CD4-positive, CD25-positive, alpha-beta regulatory T cell (primary cell): ENCODE measurements at places on chromosomes 5 and 9. TPM values are rescaled to one million over a fixed set of nuclear protein-coding genes. Genes with fewer than 3 reads are reported as not detected.

- H3K27me3 ChIP-seq: no peaks in the 10 kb centered on the region
- H3K36me3 ChIP-seq: peaks cover 11% of the 10 kb centered on the region
- H3K4me3 ChIP-seq: no peak overlapping the region
- no peak for DNase-seq
- H3K27ac ChIP-seq: no peak overlapping the region
These were observed 1.5 kb downstream of the LTC4S start for GRCh38 chr5:179795049-179795862.

GRCh38 chr5:141947316-141947715, 10.7 kb downstream of the PCDH12 start:
- H3K27me3 ChIP-seq: no peaks in the 10 kb centered on the region

DNA sequence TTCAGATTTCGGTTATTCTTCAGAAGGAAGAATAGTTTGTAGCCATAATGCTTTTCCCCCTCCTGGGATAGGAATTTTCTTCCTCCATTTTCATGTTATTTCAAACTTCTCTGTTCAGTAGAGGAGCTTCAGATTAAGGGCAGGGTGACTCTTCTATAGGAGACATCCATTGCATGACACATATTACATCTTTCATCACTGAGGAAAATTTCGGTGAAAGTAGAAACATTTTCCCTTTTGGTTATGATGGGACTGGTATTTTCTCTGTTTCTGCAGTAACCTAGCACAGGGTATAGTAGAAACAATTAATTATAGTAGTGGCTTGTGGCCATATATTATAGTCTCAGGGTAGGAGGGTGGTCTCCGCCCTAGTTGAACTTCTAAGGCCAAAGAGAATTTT, 1.1 kb downstream of the IPO11 start:
- no peak for DNase-seq
- H3K4me3 ChIP-seq: peak overlapping the region; percentile 95
- H3K36me3 ChIP-seq: peaks cover 3% of the 10 kb centered on the region
- H3K27ac ChIP-seq: no peak overlapping the region
- peaks cover 17% of the 10 kb centered on the region for H3K4me1 ChIP-seq

GRCh38 chr5:43573058-43573457, 16.2 kb upstream of the PAIP1 start:
- DNase-seq: no peak
- H3K4me1 ChIP-seq: no peaks in the 10 kb centered on the region
- H3K27ac ChIP-seq: no peak overlapping the region
- peaks cover 3% of the 10 kb centered on the region for H3K36me3 ChIP-seq

- H3K4me3 ChIP-seq: no peak overlapping the region
- H3K36me3 ChIP-seq: no peaks in the 10 kb centered on the region
- no peaks in the 10 kb centered on the region for H3K27me3 ChIP-seq
- no peaks in the 10 kb centered on the region for H3K4me1 ChIP-seq
- H3K27ac ChIP-seq: no peak overlapping the region
These were observed 64.8 kb downstream of the GRIN3A start for GRCh38 chr9:101673642-101674041.

DNA sequence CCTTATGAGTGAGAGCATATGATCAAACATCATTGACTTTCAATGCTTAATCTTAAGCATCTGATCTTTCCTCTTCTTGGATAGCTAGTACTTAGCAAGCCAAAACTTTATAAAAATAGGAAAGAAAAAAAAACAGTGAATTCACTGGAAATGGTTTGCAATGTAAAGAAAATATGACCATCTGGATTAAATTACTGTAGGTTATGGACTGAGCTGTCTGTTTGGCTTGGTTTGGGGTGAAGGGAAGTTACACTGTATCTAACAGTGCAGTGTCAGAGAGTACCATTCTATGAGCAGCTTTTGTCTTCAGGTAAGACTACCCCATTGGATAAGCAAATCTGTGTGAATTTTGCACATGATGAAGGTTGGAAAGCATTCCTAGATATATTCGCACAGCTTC, 151.4 kb downstream of the TLE1 start:
- H3K36me3 ChIP-seq: no peaks in the 10 kb centered on the region
- no peak overlapping the region for H3K4me3 ChIP-seq
- no peaks in the 10 kb centered on the region for H3K4me1 ChIP-seq
- no peak for DNase-seq
- H3K27ac ChIP-seq: no peak overlapping the region

DNA sequence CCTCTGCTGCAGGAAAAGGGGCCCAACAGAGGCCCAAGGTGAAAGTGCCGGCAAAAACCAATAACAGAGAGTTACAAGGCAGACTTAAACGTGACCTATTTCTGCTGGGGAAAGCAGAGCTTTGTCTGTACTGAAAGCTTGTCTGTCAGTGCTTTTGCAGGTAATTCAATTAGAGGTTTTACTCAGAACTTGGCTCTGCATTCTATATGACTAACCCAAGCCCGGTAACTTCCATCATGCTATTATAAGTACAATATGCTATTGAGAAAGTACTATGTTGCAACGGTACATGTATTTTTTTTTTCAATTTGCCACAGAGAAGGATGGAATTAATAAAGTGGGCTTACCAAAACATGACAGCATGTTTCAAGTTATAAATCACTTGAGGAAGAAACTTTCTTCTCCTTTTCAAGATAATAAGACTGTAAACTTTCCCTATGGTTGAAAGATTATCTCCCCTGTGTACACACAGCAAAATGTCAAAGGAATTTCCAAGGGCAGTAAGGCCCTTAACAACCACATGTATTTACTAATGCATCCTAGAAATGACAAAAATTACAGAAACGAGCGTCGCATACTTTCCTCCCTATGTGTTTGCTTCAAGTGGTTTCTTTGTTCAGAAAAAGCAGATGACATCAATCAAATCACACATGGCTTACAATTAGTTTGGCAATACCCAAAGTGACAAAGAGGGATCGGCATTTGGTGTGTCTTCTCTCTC, 282.4 kb downstream of the EFNA5 start:
- peak; percentile 38 for DNase-seq
- no peak overlapping the region for H3K27ac ChIP-seq
- peaks cover 21% of the 10 kb centered on the region for H3K4me1 ChIP-seq
- H3K4me3 ChIP-seq: peak overlapping the region; percentile 14
- no peaks in the 10 kb centered on the region for H3K27me3 ChIP-seq

- peak; percentile 39 for DNase-seq
- peaks cover 27% of the 10 kb centered on the region for H3K4me1 ChIP-seq
- H3K4me3 ChIP-seq: peak overlapping the region; percentile 50
- no peaks in the 10 kb centered on the region for H3K36me3 ChIP-seq
- no peak overlapping the region for H3K27ac ChIP-seq
These were observed 2.7 kb downstream of the VCAN start for GRCh38 chr5:83474161-83474796.

- no peak for DNase-seq
- no peaks in the 10 kb centered on the region for H3K27me3 ChIP-seq
- no peak overlapping the region for H3K27ac ChIP-seq
- H3K36me3 ChIP-seq: no peaks in the 10 kb centered on the region
These were observed 312.6 kb downstream of the DRD1 start for GRCh38 chr5:175131432-175131831.

- no peak overlapping the region for H3K4me3 ChIP-seq
- H3K27ac ChIP-seq: no peak overlapping the region
- no peak for DNase-seq
- no peaks in the 10 kb centered on the region for H3K36me3 ChIP-seq
These were observed 69.0 kb downstream of the TSPAN17 start for GRCh38 chr5:176716320-176716719.

GRCh38 chr9:445033-445432, 230.4 kb downstream of the DOCK8 start:
- peaks cover 16% of the 10 kb centered on the region for H3K4me1 ChIP-seq
- no peaks in the 10 kb centered on the region for H3K27me3 ChIP-seq
- peaks cover 91% of the 10 kb centered on the region for H3K36me3 ChIP-seq
- no peak overlapping the region for H3K4me3 ChIP-seq
- H3K27ac ChIP-seq: no peak overlapping the region
- no peak for DNase-seq

Gene LCN6
- not detected for polyA plus RNA-seq

Gene SPATA31C1
- polyA plus RNA-seq: not detected

Gene AKNA
- 14.6 TPM for polyA plus RNA-seq

Gene PGM5
- polyA plus RNA-seq: not detected

Gene UBE2R2
- polyA plus RNA-seq: 20.3 TPM
